Activated CD8-positive, alpha-beta memory T cell treated with anti-CD3 and anti-CD28 coated beads, Interleukin-2, amount 50 U/mL, for 4 hours (primary cell): ENCODE measurements at places on chromosomes 16 and 17.

DNA sequence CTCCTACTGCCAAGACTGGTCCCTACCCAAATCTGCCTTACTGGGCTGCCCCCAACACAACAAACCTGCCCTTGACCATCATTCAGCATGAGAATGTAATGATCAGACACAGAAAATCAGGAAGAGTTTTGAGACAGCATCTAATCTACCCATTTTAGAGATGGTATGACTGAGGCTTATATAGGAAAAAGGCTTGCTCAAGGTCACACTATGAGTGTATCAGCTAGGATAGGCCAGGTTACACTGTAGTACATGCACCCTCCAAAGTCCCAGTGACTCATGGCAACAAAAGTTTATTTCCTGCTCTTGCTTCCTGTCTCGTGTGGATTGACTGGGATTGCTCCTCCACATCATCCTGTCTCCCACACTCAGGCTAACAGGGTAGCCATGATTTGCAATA is 27.9 kb downstream of the NLRC5 start:
- DNase-seq = no peak

GRCh38 chr16:22955461-22956070 is 141.6 kb downstream of the HS3ST2 start:
- DNase-seq = no peak

GRCh38 chr16:89324056-89325010 is 106.8 kb downstream of the ZNF778 start:
- DNase-seq = no peak

DNA sequence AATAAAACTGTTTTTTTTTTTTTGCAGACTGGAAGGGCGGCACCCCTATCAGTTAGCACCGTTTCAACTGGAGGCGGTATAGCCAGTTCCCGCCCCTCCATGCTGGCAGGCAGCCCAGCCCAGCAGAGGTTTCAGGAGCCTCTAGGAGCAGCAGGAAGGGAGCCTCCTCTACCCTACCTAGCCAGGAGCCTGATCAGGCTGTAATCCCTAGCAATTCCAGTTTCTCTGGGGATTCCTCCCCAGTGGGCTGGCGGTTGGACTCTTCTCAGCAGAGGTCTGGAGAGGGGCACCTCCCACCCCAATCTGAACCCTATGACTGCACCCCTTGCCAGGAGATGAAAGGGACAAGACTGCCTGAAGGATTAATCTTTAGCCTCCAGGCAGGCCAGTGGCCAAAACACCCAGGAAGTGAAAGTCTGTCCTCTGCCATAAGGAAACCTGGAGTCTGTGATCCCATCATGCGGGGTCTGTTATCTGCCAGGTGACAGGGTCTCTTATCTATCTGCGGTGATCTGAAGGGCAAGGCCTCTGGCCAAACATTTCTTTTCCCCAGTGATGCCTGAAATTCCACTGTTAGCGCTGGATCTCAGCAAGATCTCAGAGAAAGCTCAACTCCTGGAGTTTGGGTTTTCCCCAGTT is 4.9 kb upstream of the CDH1 start:
- no peak for DNase-seq

GRCh38 chr16:22073350-22073749 is 19.0 kb upstream of the VWA3A start:
- no peak for DNase-seq

- DNase-seq = no peak
These were observed 12.1 kb downstream of the CA5A start for GRCh38 chr16:87924041-87924810.

DNA sequence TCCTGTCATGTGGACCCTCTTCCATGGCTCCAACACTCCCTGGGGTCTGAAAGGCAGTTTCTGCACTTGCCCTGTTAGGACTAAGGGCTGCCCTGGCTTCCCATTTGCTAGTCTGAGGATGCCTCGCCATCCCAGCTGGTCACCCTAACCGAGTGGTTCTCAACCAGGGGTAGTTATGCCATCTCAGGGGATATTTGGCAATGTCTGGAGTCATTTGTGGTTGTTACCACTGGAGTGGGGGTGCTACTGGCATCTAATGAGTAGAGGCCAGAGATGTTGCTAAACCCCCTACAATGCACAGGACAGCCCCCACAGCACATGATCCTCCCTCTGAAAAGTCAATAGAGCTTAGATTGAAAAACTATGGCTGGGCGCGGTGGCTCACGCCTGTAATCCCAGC is 26.9 kb upstream of the CDH1 start:
- no peak for DNase-seq

GRCh38 chr16:70734522-70735095 is 48.8 kb upstream of the MTSS2 start:
- no peak for DNase-seq

GRCh38 chr16:69005641-69006355 is 99.7 kb upstream of the HAS3 start:
- DNase-seq = no peak

- DNase-seq = no peak
These were observed 76.2 kb upstream of the KSR1 start for GRCh38 chr17:27379888-27380533.
